ACHN (cell line): ENCODE measurements at places on chromosomes 11 and 22.

GRCh38 chr22:36411589-36412258, 24.0 kb upstream of the MYH9 start:
- no peak for DNase-seq

DNA sequence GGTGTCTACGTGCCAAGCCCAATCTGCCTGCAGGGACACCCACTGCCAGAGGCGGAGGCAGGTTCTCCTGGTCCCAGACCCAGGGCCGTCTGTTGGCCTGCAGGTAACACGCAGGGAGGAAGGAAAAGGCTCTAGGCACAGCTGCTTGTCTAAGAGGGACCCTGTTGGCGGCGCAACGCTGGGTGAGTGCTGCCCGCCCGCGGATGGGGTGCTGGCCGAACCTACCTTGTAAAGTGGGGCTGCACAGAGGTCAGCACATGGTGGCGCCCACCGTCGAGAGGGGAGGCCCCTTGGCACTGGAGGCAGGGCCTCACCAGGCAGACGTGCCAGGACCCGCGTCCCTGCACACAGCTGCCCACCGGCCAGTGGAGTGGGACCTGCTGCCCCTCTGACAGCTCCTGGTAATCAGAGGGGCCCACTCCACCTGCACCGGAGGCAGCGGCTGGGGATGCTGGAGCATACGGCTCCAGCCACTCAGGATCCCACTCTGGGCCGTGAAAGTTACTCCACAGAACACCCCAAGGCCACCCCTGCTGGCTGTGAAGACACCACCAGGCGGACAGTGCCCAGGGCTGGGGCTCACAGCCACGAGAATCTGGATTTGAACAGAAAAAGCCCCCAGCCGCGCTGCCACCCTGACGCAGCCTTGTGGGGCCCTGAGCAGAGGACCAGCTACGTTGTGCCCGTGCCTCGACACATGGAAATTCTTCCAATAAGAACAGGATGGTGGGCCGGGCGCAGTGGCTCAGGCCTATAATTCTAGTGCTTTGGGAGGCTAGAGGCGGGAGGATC, 24.0 kb downstream of the TBX1 start:
- DNase-seq: no peak

- no peak for DNase-seq
Observed at GRCh38 chr11:63919267-63920125, 2.5 kb upstream of the RCOR2 start.

GRCh38 chr11:80118073-80118472, 677.2 kb upstream of the TENM4 start:
- no peak for DNase-seq

DNA sequence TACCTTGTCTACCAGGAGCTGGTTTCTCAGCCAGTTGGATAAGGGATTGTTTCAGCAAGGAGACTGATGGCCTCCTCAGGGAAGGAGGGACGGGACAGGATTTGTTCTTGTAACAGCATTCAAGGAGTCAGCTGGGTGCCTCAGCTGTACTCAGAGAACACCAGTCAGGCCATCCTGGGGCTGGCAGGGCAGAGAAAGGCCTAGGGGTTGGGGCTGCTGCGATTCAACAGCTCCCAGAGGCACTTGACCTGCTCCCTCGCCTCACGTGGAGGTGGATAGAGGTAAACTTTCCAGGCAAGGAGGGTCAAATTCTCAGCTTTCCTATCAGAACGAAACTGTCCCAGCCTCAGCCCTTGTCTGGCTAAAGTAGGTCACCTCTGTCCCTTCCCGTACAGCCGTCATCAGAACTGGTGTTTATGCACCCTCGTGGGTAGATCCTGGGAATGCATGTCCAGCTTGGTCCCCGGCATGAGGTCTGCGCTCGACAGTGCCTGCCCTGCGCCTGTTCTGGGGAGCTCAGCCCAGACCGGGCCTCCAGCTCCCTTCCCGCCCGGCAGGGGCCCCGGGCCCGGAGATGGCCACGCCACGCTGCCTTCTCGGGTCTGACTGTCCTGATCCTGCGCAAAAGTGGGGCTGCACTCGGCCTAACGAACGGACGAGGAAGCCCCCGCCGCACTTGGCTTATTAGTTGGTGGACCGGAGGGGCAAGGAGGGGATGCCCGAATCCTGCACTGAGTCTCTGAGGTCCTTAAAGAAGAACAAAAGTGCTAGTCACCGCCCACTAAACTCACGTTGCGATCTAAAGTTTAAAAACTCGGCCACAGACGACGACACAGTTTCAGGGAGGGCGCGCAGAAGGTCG, 762 bp upstream of the CCDC134 start:
- DNase-seq: no peak

DNA sequence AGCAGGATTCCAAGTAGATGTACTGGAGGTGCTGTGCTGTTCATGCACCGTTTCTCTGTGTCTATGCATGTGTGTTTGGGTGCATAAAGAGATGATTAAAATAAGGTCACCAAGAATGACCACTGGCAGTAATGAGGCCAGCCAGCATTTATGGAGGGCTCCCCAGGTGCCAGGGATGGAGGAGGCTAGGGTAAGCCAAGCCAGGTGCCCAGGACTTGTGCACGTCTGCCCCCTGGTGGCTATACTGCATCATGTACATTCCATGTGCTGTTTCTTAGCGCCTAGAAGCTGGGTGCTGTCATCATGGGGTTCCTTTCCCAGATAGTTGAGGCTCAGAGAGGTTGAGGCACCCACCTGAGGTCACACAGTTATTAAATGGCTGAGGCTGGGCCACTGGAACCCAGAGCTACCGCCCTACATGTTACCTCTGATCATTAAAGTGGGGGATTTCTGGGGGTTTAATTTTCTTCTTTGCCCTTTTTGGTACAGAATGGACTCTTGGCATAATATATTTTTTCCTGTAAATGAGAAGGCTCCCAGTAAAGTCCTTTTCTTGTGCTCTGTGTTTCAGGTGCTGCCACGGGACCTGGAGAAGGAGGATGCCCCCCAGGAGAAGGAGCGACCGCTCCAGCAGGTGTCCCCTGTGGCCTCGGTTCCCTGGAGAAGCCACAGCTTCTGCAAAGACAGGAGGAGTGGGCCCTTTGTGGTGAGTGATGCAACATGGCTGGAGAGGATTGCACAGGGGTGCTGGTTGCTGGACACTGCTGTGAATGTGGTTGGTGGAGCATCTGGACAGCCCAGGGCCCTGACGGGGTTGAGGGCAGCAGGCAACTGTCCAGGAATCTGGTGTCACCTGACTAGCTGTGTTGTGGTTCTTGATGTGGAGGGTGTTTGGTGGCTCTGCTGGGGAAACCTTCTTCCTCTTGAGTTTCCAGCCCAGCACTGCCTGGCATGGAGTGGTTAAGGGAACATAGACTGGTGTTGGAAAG, 96.4 kb downstream of the KIAA1671 start:
- peak; percentile 62 for DNase-seq

GRCh38 chr11:75375626-75376025, 23.7 kb upstream of the RPS3 start:
- no peak for DNase-seq

- no peak for DNase-seq
Observed at GRCh38 chr22:26450453-26451185, 21.6 kb downstream of the ASPHD2 start.

GRCh38 chr11:110433393-110434333, 3.9 kb downstream of the FDX1 start:
- DNase-seq: peak; percentile 39

GRCh38 chr11:86513746-86514373, 139.2 kb downstream of the CCDC81 start:
- no peak for DNase-seq

GRCh38 chr11:107713009-107713408, 1.2 kb upstream of the SLN start:
- DNase-seq: no peak

- DNase-seq: peak; percentile 29
Observed at GRCh38 chr11:12914400-12914912, 94.7 kb upstream of the RASSF10 start.

- no peak for DNase-seq
Observed at GRCh38 chr11:64851831-64852351, 7.4 kb upstream of the CDC42BPG start.

GRCh38 chr11:2305140-2305778, 3.4 kb downstream of the TSPAN32 start:
- DNase-seq: peak; percentile 55

- peak; percentile 90 for DNase-seq
Observed at GRCh38 chr11:128208329-128209137, 378.8 kb downstream of the ETS1 start.

DNA sequence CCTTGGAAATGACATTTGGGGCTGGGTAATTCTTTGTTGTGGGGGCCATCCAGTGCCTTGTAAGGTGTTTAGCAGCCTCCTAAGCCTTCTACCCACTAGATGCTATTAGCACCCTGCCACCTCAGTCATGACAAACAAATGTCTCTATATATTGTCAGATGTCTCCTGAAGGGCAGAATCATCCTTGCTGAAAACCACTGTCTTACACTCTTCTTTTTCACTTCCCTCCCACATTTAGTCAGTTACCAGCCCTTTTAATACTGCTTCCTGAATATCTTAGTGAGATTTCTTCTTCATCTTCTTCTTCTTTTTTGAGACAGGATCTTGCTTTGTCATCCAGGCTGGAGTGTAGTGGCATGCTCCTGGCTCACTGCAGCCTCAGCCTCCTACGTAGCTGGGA, 33.1 kb downstream of the TNRC6B start:
- DNase-seq: no peak

- DNase-seq: no peak
Observed at GRCh38 chr11:1199751-1200610, 22.9 kb upstream of the MUC5B start.
